ENCODE measurements at places on chromosomes 4 and X.

GRCh38 chrX:32871636-32872035 lies 339.7 kb downstream of the DMD start:
- no peak for DNase-seq

GRCh38 chr4:15695240-15695699 lies 7.6 kb upstream of the BST1 start:
- DNase-seq: no peak

GRCh38 chr4:38904090-38904666 lies 36.6 kb downstream of the FAM114A1 start:
- no peak for DNase-seq

DNA sequence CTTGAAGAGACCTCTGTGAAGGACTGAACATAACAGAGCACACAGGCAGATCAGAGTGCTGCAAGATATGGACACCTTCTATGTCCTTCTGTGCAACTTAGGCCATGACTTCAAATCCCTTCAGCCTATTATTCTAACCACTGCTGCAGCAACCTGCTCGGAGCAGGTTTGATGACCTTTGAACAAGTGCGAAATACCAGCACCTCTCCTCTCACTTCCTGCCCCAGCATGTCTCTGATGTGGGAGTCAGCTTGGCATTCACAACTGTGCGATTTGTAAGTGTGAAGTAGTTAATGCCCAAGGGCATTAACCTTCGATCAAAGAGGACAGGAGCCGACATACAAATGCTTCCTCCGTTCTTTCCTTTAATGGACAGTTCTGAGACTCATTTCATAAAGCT lies 1.6 kb upstream of the EXOC1 start:
- DNase-seq: no peak

GRCh38 chrX:35842674-35843073 lies 44.5 kb downstream of the MAGEB16 start:
- no peak for DNase-seq

GRCh38 chrX:141443922-141444321 lies 140.6 kb downstream of the SPANXA1 start:
- no peak for DNase-seq

GRCh38 chrX:41409006-41409405 lies 38.1 kb upstream of the NYX start:
- DNase-seq: no peak

DNA sequence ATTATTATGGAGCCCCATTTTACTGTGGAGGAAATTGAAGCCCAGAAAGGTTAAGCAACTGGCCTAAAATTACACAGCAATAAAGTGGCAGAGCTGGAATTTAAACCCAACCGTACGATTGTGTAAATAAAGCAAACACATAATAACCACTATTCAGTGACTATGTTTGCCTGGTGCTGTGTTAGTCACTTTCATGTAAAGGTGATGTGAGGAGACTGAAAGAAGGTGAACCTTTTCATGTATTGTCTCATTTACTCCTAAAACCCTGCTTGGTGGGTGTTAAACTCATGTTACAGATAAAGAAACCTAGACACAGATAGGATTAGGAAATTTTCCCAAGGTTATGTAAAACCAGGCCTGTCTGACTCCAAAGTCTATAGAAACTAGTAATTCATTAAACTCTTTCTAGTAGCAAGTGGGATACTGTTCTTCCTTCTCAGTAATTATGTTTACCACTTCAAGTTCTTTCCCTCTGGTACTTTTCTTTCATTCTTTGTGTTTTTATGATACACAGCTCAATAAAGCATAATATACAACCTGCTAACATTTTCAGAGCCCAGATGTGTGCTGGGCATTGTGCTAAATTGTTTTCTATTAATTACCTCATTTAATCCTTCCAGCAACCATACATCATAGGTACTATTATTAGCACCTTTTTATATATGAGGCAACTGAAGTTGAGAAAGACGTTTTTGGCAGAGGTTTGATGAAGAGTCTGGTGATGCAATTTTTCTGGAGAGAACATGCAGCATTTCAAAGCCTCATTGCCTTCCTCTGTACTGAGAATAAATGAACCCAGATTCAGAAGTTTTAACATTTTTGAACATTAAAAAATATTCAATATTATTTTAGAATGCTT lies 202.7 kb downstream of the SPRY1 start:
- DNase-seq: no peak

DNA sequence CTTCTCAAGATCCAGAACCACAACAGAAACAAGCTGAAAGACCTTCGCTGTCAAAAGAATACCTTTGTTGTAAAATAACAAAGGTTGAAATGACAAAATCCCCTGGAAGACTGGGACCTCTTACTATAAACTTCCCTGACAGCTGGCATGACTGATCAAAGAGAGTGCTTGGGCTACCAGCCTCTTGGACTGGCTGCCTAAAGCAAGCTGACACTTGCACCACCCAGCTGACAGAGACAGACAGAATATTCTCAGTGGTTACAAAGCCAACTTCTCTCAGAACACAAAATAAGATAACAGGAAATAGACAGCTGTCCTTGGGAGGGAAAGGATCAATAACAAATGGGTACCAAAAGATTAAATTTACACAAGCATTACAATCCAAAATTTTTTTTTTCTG lies 241.7 kb upstream of the SPOCK3 start:
- DNase-seq: no peak

DNA sequence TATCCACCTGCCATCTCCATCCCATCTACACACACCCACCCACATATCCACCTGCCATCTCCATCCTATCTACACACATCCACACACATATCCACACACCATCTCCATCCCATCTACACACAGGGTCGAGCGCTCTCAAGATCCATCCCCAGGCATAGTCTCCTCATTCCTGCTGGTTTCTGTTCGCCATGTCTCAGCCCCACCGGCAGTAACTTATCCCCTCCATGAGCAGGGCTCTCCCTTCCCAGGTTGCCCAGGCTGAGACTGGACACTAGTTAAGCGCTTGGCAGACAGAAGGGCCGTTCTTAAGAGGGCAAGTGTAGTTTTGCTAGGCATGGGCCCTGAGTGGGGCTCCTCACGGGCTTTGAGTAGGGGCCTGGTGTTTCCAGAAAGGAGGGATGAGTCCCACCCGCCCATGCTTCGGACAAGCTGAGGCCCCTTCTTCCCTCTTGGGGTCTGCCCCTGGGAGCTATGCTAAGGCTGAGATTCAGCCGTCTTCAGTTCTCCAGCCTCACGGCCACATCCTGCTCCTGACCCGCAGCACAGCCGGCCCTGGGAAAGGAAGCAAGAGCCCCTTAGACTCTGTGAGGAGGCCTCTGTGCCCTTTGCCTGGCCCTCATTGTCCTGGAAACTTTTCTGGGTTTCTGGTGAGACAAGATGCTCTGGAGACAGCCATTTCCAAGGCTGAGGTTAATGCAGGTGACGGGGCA lies 20.4 kb downstream of the TMEM271 start:
- DNase-seq: no peak

DNA sequence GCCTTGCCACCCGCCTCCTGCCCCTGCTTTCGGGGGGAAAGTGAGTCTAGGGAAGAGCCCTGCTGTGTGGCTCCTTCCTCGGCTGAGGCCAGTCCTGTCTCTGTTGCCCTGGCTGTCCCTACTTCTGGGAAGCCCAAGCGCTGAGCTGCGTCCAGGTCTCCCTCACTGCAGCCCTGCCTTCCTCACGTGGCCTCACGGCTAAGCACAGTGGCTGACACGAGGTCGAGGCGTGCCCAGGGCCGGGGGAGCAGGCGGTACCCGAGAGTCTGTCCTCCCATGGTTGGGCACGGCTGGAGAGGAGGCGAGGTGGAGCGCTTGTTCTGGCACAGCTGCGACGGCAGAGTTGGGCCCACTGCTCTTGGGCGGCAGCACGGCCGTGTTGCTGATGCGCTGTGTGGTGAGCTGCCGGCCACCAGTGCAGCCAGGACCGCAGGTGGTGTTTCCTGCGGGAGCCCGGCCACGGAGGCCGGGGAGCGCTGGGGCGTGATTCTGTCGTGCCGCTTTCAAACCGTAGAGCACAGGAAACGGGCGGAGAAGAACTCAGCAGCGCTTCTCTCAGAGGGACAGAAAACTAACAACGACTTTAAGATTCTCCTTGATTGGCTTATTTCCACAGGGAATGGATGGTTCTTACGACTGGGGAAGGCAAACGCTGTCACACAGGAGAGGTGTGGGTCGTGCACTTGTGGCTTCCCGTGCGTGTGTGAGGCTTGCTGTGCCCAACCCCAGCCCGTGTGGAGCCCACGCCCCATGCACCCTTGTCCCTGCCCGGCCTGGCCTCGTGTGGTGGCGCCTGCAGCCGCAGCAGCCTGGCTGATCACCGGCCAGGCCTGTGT lies 21.3 kb downstream of the MAEA start:
- no peak for DNase-seq

- DNase-seq: no peak
Observed at GRCh38 chrX:53474707-53475106, 40.5 kb upstream of the HSD17B10 start.

DNA sequence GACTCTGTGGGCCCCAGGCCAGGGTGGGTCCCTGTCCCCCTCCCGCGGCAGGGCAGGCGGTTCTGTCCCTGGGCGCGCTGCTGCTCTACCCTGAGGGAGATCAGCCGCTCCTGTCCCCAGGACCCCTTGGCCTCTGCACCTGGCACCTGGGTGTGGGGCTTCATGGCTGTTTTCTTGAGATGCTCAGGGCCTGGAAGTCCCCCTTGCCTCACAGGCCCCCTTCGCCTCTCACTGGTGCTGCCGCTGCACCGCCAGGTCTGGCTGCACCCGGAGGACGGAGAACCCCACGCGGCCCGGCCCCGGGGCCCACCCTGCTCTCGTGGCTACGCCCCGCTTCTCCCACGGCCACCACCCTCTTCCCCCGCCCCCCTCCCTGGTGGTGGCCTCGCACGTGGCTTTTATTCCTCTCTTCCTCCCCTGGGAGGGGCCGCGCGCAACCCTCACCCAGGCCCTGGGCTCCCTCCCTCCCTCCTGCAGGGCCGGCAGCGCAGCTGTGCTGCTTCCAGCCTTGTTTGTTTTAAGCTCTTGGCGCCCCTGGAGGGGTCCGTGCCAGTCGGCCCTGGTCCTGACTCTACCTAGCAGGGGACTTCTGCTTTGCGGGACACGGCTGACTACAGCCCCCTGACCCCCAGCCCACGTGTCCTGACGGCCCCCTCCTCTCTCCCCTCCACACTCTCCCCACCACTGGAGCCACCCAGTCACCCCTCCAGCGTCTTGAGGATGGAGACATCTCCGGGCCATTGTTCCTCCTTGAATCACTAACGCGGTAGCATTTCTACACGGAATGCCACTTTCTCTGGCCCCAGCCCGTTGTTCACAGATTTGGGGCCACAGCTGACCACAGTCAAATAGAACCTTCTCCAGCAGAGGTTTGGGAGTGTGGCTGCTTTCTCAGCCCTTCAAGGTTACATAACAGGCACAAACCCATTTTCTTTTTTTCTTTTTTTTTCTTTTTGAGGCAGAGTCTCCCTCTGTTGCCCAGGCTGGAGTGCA lies 20.6 kb upstream of the CLDN24 start:
- DNase-seq: no peak

- DNase-seq: no peak
Observed at GRCh38 chr4:87005369-87005689, 70.5 kb downstream of the AFF1 start.

GRCh38 chr4:40225497-40225896 lies 28.7 kb downstream of the RHOH start:
- DNase-seq: no peak

DNA sequence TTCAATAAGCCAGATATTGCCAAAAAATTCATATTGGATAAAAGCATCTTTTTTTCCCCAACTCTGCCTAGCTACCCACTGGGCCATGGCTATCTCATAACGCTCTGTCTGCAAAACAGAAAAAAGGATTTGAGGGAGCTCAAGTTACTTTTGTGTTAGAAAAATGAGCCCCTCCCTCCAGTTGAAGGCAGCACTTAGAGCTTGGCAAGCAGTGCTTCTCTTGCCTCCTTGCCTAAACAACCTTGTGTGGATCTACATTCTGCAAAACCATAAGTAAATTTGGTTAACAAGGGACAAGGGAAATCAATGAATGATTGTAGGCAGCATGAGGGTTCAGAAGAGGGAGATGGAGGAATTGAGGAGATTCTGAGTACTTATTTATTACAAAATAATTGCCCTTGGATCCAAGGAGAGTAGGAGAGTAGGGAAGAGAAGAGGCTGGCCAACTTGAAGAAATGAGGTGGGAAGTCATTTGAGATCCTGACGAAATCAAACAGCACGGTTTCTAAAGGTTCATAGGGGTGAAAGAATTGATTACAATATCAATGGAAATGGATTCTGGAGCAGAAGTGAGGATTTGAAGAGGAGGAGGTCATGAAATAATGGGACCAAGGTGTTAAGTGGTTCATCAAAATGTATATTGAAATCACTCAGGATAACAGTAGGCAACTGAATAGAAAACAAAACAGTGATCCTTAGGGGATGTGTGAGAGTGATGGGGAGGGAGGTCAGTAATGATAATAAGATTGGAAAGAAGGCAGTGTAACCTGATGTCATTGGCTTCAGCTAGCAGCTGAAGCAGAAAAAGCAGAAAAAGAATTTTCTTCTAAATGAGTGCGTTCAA lies 434.8 kb upstream of the IGFBP7 start:
- no peak for DNase-seq

DNA sequence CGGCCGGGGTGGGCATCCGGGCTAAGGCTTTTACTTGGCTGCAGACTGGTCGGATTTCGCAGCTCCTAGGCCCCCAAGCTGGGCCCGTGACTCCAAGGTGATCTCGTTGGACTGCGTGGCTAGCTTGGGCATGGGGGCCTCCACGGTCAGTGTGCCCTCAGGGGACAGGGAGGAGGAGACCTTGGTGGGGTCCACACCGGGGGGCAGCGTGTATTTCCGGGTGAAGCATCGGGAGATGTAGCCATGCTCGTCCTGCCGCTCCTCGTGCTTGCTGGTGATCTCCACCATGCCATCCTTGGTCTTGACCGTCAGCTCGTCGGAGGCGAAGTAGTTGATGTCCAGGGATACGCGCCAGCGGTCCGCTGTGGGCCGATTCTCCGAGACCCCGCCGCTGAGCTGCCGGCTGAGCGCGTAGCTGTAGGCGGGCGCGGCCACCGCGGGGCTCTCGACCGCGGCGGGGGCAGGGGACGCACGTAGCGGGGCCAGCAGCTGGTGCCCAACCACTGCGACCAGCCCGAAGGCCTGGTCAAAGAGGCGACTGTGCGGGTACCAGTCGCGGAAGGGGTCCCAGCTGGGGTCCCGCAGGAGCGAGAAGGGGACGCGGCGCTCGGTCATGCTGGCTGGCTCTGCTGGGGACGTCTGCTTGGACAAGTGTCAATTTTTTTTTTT lies 881 bp upstream of the CACNA1F start:
- DNase-seq: no peak

GRCh38 chr4:124253080-124253479 lies 459.5 kb downstream of the ANKRD50 start:
- DNase-seq: no peak

- no peak for DNase-seq
Observed at GRCh38 chr4:100889401-100889800, 371.6 kb upstream of the EMCN start.

- DNase-seq: no peak
Observed at GRCh38 chr4:136000246-136000645, 1532.0 kb downstream of the PCDH18 start.

- no peak for DNase-seq
Observed at GRCh38 chr4:134668237-134668636, 466.6 kb upstream of the PABPC4L start.

Data from activated T-helper 9 cell treated with anti-CD3 and anti-CD28 coated beads, Interleukin-2, amount 50 U/mL, for 16 hours (primary cell).